SK-N-MC (cell line): ENCODE measurements at places on chromosomes 16 and 17.

DNA sequence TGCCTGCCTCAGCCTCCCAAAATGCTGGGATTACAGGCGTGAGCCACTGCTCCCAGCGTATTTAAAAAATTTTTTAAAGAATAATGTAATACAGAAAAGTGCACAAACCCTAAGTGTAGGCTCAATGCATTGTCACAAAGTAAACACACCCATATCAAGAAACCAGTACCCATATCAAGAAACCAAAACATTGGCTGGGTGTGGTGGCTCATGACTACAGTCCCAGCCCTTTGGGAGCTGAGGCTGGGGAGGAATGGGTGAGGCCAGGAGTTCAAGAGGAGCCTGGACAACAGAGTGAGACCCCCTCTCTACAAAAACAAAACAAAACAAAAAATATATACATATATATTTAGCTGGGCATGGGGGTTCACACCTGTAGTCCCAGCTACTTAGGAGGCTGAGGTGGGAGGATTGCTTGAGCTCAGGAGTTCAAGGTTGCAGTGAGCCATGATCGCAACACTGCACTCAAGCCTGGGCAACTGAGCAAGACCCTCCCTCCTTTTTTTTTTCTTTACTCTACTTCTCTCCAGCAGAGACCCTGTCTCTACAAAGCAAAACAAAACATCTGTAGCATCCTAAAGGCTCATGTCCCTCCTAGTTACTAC is 9.3 kb upstream of the PRR14 start:
- no peak for DNase-seq

DNA sequence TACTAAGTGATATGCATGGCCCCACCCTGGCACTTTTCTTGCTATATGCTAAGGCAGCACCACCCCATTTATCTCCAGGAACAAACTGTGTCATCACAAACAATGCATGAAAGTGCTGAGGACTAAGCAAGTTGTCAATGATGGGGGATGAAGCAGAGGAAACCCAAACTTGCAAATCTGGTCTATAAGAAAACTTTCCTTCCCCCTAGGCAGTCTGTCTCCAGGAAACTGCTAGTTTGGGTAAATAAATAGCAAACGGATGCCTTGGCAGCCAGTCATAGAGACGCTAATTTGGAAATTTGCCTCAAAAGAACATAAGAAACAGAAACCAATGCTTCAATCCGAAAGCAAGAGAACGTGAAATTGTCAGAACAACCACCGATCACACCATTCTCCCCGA is 5.6 kb upstream of the HSBP1 start:
- DNase-seq: no peak

DNA sequence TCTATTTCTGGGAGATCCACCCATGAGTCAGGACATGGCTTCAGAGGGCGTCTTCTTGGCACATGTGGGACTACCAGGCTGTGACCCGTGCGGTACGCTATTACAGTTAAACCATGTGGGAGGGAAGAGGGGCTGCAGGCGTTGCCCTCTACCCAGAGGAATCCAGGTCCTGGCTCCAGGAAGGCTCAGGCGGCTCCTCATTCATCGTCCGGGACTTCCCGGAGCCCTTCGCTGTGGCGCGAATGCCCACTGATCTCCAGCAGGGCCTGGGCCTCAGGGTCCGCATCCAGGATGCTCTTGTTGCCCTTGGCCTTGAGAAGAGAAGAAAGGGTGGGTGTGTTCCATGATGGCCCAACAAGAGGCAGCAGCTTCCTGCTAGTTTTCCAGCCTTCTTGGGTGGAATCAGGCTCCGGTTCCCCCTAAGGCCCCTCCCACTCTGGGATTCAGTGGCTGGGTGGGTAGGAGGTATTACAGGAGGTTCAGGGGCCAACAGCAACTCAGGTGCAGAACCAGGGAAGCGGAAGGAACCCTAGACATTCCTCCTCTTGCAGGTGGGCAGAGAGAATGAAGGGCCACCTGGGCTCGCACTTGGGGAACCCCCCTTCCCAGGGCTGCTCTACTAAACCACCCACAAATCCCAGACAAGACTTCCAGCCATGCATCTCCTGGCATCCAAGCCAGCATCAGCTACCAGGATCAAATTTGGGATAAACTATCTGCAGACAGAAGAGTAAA is 24.6 kb downstream of the MEAK7 start:
- no peak for DNase-seq

DNA sequence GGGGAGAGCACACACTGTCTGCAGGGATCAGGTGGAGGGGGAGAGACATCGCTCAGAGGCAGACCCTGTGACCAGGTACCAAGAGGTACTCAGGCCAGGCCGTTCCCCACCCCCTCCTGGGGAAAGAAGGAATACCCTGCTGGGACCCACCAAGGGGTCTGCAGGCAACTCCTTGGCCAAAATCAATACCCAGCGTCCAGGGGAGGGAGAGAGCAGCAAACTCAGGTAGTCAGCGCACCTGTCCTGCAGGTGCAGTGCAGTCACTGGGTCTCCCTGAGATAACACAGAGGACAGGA is 57.5 kb upstream of the DOC2B start:
- no peak for DNase-seq

DNA sequence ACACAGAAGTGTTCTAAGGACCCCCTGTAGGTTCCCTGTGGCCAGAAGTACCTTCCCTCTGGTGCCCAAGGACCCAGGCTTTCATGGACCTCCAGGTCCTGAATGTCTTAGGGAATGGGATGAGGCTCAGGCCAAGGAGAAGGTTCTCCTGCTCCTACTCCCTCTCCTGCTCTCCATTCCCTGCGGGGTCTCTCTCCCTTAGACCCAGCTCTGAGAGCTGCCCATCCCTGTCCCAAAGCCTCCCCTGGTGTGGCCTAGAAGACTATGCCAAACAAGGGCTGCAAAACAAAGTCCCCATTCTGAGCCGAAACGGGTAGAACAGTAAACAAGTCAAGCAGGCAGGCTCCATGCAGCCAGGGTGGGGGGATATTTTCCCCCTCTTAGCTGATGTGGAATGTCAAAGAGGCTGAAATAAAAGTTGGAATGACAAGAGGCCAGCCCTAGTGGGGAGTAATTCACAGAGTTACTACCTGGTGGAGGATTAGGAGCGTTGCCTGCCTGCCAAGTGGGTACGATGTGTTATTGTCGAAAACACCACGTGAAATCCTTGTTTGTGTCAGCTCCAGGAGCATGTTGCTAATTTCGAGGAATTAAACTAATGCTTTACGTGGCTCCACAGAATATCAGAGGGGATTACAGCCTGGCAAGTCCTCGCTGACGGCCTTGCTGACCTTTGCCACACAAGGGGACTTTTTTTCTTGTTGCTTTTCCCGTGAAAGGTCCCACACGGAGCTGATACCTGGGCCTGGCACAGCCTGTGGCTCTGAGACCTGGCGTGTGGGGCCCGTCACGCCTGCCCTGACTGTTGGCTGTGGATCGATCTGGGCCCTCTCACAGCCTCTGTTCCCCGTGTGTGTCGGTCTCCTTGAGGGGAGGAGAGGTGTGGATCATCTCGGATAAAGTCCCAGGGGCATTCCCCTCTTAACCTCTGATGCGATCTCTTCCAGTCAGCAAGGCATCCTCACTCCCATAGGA is 2.9 kb downstream of the WFIKKN2 start:
- no peak for DNase-seq

DNA sequence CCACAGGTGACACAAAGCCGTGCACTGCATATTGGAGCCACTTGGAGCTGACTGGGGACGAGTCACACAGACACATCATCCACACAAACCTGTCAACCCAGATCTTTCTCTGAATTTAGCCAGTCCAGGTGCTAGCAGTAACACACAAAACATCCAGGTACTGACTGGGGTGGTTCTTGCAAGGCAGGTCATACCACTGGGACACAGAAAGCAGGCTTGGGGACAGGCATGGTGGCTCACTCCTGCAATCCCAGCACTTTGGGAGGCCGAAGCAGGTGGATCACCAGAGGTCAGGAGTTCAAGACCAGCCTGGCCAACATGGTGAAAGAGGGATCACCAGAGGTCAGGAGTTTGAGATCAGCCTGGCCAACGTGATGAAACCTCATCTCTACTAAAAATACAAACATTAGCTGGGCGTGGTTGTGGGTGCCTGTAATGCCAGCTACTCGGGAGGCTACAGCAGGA is 14.9 kb downstream of the ENPP7 start:
- no peak for DNase-seq

DNA sequence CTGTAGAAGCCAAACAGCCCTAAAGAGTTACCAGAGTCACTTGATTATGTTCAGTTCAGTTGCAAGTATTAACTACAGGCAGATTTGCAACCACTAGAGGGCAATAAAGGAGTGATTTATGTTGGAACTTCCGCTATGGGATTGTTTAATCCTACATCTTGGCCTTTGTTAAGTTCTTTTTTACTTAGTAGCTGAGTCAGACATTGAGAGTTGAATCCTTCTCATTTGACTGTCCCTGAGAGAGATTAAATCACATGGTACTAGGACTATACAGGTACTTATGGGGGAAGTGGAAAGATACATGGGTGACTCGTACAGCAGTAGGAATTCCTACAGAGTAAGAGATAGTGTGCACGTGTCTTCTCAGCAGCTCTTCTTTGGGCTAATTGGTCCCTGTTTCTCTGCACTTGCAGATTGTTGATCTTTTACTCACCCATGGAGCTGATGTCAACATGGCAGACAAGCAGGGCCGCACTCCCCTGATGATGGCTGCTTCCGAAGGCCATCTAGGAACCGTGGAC is 40.3 kb downstream of the CYB561 start:
- DNase-seq: peak; percentile 75

- DNase-seq: no peak
These were observed 53.4 kb downstream of the SNTB2 start for GRCh38 chr16:69240331-69240730.

DNA sequence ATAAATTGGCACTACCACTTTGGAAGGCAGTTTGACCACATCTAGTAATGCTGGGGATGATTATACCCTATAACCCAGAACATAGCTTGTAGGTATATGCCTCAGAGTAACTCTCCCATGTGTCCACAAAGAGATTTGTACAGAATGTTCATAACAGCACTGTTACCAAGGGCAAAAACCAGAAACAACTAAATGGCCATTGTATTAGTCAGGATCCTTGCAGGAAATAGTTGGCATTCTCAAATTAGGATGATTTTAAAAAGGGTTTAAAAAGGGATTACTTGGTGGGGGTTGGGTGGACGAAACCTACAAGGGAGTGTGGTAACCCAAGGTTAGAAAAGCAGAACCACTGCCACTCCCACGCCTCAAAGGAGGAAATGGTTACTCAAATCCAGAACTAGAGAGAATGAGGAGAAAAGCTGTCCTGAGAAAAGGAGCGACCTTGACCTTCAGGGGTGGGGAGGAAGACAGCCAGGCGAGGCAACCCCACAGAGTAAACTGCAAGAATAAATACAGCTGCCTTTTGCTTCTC is 2.1 kb downstream of the CPPED1 start:
- no peak for DNase-seq

DNA sequence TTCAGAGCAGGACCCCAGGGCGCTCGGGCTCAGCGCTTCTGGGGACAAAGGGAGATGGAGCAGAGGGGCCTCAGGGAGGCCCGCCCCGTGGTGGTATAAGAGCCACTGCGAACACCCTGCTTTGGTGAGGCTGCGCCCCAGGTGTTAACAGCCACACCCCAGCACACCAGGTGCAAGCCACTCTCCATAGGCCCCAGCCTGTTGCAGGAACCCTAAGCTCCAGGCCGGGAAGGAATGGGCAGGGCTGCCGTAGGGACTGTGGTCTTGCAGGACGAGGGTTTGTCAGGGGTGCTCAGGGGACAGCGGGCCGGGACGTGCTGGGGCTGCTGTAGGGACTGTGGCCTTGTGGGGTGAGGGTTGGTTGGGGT is 17.0 kb upstream of the SSTR5 start:
- DNase-seq: no peak

DNA sequence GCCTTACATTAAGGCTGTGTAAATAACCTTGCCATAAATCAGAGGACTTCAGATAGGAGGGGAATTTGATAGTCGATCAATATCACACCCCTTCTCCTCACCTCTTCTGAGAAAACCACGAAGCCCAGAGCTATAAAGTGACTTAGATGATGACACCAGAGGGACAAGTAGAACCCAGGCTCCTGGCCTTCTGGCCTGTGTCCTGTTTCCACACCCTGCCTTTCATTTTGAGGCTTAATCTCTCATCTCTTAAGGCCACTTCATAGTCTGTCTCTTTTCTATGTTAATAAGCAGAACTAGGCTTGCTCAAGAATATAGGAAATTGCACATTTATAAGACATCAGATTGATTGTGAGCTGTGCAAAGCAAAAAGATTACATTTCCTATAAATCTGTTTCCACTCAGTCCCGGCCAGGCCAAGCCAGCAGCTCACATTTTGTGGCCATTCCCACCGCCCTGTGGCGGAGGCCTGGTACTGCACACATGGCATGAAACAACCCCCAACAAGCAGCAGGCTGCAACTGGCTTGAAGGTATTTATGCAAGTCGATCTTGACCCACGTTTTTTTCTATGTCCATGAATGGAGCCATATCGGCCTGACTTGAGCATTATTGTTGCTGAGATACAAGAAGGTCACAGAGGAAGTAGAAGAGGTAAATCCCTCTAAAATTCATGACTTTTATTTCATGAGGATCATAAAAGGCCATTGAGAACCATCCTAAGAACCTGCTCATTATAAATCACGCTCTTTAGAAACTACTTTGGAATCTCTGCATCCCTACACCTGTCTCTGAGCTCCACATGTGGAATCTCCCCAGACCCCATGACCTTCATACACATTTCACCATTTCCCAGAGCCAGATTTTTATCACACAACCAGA is 93.7 kb downstream of the PMP22 start:
- no peak for DNase-seq

DNA sequence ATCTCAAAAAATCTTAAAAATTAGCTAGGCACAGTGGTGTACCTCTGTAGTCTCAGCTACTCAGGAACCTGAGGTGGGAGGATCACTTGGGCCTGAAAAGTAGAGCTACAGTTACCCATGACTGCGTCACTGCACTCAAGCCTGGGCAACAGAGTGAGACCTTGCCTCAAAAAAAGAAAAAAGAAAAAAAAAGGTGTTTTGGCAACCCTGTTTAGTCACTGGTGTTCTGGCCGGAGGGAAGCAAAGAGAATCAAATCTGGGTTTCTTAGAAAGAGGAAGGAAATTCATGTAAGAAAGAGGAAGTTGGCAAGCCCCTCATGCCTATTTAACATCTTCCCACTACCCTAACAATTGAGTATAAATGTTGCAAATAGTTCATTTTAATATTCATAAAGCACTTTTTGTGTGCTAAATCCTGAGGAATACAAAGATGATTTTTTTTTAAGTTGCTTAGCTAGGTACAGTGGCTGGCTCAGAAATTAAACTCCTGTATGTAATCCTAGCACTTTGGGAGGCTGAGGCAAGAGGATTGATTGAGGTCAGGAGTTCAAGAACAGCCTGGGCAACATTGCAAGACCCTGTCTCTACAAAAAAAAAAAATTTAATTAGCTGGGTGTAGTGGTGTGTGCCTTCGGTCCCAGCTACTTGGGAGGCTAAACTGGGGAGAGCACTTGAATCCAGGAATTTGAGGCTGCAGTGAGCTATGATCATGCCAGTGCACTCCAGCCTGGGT is 6.5 kb upstream of the USP32 start:
- no peak for DNase-seq

GRCh38 chr17:55420067-55420775 is 1.4 kb downstream of the MMD start:
- DNase-seq: no peak

DNA sequence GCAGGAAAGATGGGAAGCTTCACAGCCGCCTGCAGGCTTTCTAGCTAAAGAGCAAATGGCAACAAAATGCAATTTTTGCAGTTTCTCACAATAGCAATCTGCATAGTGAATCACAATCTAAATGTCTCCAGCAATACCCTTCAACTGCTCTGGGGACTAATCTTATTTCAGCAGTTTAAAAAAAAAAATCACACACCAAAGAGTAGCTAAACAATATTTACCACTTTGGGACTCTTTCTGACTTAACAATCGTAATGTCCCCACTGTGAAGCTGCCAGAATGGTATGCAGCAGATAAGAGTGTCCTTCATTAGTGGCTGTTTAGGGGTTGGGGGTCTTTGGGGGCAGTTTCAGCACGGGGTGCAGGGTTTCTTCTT is 9.8 kb downstream of the CPPED1 start:
- no peak for DNase-seq
